ENCODE measurements at places on chromosomes 16 and 17. TPM values are rescaled to one million over a fixed set of nuclear protein-coding genes. Genes with fewer than 3 reads are reported as not detected.
A peak's percentile ranks its signal among the peaks of the same experiment; 100 is the strongest.

Gene C1QTNF8
- total RNA-seq: not detected

Gene WSCD1
- total RNA-seq: 3.6 TPM

Gene ZSCAN10
- total RNA-seq: not detected

Gene TP53TG3B
- total RNA-seq: not detected

Gene ITGB3
- total RNA-seq: 10.5 TPM

Gene QPRT
- 11.0 TPM for total RNA-seq

Gene GNGT2
- 21.1 TPM for total RNA-seq

DNA sequence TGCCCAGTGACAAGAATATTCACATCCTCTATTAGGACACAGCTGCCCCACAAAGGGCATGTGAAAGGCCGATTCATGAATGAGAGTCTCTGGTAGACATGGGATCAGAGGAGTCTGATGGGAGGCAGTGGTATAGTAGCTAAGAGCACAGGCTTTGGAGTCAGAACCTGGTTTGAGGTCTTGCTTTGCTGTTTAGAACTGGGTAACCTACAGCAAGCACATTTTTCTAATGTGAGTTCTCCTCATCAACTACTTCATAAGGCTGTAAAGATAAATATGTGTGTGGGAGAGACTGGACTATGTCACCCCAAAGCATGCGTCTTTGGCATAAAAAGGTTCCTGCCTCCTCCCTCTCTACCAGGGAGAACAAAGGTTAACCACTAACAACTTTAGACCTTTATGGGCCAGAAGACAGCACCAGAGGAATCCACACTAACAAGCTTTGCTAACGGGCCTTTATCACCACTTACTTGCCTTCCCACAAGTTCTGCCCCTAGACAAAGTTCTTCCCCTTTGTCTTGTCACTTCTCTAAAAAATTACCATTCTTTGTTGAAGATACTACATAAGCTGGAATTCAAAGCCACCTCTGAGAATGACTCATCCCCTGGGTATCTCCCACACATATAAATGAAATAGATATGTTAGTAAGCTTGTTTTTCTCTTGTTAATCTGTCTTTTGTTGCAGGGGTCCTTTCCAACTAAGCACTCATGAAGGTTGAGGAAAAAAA is 21.1 kb downstream of the CDR2 start:
- no peak for DNase-seq

GRCh38 chr17:43599835-43600234 is 53.7 kb upstream of the ETV4 start:
- no peak for DNase-seq

- no peak for DNase-seq
Observed at GRCh38 chr16:86584726-86585721, 6.7 kb downstream of the FOXL1 start.

DNA sequence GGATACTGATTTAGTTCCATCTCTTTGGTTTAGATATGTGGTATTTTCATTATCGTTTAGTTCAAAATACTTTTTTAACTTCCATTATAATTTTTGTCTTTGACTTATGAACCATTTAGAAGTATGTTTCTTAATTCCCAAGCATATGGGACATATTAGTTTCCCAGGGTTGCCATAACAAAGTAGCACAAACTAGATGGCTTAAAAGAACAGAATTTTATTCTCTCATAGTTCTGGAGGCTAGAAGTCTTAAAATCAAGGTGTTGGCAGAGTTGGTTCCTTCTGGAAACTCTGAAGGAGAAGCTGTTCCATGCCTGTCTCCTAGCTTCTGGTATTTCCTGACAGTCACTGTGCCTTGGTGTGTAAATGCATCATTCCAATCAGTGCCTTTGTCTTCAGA is 291.5 kb upstream of the AXIN2 start:
- DNase-seq: no peak

DNA sequence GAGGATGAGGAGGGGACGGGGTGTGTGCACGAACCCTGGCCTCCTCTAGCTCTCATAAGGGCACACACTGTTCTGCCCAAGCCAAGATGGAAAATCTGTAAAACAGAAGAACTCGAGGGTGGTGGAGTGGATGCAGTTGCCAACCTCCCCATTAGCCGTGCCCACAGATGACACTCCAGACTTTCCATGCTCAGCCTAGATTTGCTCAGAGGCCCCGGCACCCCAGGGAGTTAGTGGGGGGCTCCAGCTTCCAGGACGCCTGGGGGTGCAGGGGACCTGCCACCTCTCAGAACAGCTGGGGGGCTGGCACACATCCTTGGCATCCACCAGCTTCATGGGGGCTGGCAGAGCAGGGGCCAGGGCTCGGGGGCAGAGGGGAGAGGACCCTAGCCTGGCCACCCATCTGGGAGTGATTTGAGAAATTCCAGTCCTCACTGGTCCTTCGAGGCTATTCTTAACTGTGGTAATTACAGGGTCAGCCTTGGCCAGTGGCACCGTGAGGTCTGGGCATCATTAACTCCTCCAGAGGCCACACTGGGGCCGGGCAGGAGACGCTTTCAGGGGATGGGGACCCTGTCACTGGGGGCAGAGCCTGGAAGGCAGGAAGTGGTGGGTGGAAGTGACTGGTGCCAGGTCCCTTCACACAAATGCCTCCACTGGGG is 14.3 kb downstream of the VASN start:
- no peak for DNase-seq

- DNase-seq: no peak
Observed at GRCh38 chr17:46039592-46040186, 40.6 kb downstream of the STH start.

DNA sequence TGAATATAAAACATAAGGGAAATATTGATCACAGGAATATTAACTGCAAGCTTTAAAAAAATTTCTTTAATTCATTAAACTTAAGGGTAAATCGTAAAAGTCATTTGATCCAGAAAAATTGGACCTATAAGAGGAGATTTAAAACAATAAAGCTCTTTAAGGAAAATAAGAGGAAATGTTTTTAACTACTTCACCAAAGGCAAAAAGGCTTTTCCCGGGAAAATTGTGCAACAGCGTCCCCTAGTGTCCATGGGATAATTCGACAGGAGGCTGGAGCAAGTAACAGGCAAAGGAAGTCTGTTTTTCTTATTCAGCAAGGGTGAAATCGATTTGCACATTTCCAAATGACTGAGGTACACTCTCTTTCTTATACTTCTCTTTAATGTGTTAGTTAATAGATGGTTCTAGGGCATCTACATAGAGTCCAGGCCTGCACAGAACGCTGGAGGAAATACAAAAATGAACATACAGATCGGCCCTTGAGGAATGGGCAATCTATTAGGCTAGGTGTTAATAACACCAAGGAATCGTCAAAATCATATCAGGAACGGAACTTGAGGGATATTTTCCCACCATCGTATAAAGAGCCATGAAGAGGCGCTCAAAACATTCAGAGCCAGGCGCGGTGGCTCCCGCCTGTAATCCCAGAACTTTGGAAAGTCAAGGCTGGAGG is 61.4 kb downstream of the ZNF18 start:
- no peak for DNase-seq

GRCh38 chr17:16494059-16494458 is 2.1 kb upstream of the LRRC75A start:
- DNase-seq: no peak

- DNase-seq: no peak
Observed at GRCh38 chr16:66066404-66066803, 300.1 kb upstream of the CDH5 start.

GRCh38 chr16:65816556-65816955 is 549.9 kb upstream of the CDH5 start:
- no peak for DNase-seq

DNA sequence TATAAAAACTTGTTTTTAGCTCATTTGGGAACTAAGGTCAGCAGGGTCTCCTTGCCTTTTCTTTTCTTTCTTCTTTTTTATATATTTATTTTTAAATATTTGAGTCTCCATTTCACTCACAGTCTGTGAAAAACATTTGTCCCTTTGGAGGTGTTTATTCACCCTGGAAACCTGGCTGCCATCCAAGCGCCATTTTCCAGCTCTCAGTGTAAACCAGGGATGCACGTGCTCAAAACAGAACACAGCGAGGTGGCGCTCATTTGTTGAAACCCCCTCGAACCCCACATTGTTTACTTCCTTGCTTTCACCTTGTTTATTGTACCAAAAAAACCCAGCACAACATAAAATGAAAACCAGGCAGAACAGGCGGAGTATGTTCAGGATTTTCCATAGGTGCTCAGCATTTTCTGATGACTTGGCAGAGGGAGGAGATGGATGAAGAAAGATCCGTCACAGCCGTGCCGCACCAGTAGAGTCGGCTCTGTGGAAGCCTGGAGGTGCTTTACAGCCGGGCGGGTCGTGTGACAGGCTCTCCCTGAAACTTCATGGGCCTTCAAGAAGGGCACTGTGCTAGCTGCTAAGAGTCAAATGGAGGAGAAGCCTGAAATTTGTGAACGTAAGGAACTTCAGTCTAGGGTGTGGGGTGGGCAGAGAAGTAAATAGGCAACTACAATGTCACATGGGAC is 284.4 kb downstream of the FOXL1 start:
- DNase-seq: no peak

DNA sequence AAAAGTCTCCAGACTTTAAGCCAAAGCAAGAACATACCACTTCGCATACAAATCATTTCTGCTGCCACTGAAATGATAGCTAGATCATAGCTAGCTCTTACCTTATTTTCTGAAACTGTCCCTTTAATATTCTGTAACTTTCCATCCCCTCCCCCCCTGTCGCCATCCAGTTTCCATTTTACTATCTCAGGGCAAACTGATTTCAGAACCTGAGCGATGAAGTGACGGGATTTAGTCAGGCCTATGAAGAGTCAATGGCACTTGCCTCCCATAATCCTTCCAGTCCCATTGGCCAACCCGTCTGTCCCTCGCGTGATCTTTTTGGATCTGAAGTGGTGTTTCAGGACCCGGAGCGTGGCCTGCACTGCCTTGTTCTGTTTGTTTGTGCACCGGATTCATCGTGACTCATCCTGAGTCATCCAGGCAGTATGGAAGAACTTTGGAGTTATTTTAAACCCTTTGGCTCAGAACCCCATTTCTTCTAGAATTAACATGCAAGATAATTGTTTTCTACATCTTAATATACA is 199.8 kb upstream of the CHMP6 start:
- DNase-seq: no peak

- peak; percentile 87 for DNase-seq
Observed at GRCh38 chr17:38870259-38871165, 654 bp downstream of the LASP1 start.

DNA sequence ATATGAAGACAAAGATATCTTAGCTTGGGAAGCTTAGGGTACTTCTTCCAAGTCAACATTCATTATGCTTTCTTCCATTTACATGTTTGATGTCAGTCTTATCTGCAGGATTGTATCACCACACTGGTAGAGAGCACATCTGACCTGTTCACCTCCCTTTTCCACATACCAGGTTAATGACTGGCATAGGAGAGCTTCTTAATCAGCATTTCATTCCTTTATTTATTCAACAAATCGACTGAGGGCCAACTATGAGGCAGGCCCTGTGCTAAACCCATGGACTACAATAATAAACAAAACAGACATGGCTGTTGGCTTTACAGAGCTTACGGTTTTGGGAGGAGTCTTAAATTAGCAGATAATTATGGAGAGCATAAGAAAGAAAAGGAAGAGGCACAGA is 378.1 kb upstream of the CDH11 start:
- DNase-seq: no peak

DNA sequence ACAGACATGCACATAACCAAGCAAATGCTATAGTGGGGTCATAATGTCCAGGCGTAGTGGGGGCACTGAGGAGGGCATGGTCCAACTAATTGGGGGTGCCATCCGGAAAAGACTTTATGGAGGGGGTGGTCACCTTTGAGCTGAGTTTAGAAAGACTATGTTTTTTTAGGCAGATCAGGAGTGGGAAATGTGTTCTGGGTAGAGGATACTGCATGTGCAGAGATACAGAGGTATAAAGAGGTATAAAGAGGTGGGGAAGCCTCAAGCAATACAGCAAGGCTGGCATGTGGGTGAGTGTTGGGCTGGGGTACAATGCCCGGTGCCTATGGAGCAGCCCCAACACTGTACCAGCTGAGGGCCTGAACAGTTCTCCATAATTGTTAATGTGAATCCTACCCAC is 53.1 kb downstream of the SPACA3 start:
- DNase-seq: no peak

DNA sequence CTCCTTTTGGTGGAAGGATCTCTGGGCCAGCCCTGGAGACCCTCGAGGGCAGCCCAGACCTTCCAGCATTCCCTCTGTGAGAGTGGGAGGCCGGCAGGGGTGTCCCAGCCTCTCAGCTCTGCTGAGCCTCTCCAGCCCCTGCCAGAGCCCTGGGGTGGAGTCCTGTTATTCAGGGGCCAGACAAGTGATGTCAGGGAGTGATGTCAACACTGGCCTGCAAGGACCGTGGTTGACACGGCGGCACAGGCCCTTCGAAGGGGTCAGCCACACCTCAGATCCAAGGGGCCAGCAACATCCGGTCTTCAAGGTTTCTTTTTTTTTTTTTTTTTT is 231.2 kb downstream of the KATNIP start:
- DNase-seq: no peak

GRCh38 chr16:51343411-51343810 is 192.3 kb upstream of the SALL1 start:
- no peak for DNase-seq

DNA sequence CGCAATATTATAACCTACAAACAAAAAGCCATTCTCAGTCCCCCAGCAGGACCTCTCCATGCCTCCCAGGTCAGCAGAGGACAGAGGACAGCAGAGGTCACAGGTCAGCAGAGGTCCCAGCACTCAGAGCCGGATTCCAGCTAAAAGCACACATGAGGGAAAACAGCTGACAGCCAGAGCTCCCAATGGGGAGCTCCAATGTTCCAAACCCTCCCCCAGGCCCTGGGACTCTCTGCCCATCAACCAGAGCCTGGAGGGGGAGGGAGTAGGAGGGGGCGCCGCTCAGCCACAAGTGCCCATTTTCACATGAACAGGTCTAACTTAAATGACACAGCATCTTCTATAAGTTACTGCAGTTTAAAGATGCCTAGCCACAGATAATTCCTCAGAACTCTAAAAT is 77.5 kb downstream of the ANKRD11 start:
- DNase-seq: no peak

DNA sequence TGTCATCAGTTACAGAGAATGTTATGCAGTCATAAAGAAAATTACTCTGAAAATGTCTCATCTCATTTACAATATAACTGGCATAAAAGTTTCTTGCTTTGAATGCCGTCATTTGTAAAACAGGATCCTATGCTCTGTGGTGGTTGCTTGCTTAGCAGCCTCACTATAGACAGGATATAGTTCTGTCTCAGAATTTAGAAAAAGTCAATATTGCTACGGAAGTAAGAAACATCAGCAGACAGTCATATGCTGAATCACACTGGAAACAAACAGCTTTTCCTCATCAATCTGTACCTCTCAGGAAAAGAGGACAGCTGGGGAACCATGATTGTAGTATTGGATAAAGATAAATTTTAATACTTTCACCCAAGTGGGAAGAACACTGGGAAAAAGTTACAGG is 105.5 kb downstream of the MYO1D start:
- no peak for DNase-seq

- no peak for DNase-seq
Observed at GRCh38 chr17:47304186-47304585, 19.6 kb upstream of the EFCAB13 start.

All from lower lobe of right lung (tissue), 2 donors.